ENCODE measurements at places on chromosomes 3 and 15.

DNA sequence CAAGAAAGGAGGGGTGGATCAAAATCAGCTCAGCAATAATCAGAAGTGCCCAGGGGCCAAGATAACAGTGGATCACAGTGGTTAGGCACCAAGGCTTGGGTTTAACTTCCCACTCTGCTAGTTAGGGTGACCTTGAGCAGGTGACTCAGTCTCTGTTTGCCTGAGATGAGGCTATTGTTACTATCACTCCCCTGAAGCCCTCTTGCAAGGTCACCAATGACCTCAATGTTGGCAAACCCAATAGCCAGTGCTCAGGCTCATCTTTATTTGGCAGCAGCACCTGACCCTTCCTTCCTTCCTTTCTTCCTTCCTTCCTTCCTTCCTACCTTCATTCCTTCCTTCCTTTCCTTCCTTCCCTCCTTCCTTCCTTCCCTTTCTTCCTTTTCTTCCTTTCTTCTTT is 102.4 kb upstream of the HACD2 start:
- no peak for DNase-seq

GRCh38 chr3:169659096-169659819 is 4.3 kb downstream of the MECOM start:
- no peak for DNase-seq

- DNase-seq = no peak
Observed at GRCh38 chr15:101099183-101099582, 152.7 kb downstream of the CHSY1 start.

DNA sequence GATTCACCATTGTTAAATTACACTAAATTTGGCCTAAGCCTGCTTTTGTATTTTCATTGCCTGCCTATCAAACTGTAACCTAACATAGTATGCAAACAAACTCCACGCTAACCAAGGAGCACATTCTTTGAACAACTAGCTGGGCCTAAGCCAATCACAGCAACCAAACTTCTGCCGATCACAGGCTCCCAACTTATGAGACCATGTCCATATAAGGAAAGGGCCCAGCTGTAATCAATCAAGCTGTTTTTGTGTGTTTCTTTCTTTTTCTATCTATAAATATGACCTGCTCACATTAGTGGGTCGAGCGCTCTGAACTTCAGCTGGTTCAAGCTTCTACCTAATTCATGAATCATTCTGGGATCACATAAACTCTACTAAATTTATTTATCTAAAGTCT is 473.6 kb downstream of the SI start:
- DNase-seq = no peak

DNA sequence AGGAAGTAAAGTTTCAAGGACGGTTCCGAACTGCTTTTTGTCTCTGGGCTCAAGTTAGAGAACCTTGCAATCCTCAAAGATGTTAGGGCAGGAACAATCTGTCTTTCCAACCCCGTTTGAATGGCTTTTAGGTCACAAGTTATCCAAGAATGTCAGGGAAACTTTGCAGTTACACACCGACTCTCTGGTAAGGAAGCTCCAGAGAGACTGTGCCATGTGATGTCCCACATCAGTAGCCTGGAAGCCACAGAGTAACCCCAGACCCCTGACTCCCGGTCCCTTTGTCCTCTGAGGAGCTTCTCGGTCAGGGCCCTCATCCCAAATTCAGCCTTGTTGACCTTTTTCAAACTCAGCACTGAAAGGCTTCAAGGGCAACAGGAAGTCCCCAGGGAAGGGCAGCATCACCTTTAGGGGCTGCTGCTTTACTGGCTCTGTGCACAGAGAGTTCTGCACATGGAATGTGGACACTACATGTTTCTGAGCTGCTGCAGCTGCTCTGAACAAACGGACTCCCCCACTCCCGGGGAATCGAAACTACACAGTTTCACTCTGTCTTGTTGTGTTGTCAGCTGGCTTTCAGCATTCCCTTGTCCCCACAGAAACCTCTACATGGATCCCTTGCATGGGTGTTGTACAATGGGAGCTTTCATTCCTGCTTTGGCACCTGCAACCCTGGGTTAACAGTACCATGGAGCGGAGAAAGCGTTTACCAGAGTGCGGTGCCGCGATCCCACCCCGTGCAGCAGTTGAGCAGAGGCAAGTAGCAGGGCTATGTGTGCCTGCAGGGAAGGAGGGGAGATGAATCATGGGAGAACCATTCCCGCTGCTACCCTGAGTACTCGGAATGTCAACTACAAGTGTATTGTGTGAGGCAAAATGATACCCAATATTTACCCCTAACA is 408.2 kb upstream of the THBS1 start:
- no peak for DNase-seq

DNA sequence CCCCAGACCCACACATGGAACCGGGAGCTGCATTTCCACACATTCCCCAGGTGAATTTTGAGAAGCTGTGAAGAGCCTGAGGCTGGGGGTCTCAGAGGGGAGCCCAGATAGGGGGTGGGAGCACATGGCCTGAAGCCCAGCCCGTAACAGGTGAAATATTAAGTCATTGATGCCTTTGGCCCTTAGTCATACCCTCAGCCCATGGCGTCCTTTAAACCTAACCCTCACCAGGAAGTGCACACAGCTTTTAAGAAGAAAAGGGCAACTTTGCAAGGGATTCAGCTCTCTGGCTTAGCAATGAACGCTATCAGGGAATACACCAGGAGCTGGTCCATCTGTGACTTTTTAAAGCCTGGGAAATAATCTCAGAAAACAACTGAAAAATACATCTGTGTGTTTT is 40.6 kb downstream of the WNT7A start:
- DNase-seq = no peak

GRCh38 chr3:9783954-9784353 is 8.3 kb downstream of the TADA3 start:
- no peak for DNase-seq

- no peak for DNase-seq
Observed at GRCh38 chr15:51833772-51834171, 4.3 kb downstream of the TMOD3 start.

- no peak for DNase-seq
Observed at GRCh38 chr3:97504463-97504862, 260.1 kb upstream of the ARL6 start.

- no peak for DNase-seq
Observed at GRCh38 chr15:31357148-31357547, 30.5 kb downstream of the KLF13 start.

DNA sequence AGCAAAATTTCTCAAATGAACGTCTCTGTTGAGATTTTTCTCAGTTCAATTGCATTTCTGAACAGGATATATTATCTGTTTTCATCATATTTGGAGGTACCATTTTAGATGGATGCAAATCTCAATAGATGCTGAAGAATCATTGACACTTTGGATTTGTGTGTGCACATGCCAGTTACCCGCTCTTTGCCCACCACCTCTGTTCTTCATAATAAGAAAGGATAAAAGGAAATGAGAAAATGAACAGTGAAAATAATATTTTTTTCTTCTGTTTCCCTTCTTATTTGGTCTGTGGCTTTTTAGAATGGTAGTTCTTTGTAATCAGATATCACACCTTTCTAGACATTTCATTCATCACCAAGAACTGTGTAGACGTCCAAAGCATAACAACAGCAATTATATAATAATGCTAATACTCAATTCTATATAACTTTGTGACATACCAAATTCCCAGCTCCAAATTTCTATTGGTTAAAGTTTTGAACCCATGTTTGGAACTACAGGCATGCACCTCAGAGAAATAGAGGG is 256.7 kb upstream of the SATB1 start:
- DNase-seq = no peak
